RPMI7951 (cell line): ENCODE measurements at places on chromosomes 1 and 21.

DNA sequence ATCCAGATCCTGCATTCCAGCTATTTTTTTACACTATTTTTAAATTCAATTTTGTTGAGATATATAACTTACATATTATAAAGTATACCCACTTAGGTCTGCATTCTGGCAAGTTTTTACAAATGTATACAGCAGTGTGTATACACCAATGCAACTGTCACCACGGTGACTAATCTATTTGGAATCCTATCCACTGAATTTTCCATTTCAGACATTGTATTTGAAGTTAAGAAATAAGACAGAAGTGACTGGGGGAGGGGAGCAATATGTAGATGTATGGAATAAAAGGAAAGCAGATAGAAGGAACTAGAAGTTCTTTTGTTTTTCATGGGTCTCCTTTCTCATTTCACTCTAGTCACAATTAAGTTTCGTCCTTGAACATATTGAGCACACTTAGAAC, 431.5 kb upstream of the CHRM3 start:
- DNase-seq = peak; percentile 42

DNA sequence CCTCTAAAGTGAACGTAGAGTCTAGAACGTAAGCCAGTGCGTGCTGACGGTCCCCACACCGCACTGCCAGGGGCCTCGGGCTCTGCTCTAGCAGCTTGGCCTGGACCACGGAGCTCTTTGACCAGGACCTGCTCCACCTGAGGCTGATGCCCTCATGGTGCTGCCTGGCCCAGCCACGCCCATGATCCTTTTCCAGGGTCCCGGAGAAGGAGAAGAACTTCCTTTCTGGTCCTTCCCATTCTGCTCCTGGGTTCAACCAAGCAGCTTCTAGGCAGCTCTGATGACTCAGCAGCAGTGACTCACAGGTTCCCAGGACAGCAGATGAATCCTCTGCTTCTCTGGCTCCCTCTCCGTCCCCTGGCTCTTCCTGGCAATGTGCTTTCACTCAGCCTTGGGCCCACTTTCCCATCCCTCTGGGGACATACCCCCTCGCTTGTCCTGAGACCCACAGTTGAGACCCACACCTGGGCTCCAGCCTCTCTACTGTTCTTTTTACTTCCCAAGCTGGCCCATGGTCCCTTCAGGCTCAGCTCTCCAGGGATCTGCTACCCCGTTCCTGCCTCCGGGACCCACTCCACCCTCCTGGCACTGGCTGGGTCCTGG, 246.3 kb upstream of the RAB4A start:
- peak; percentile 53 for DNase-seq

DNA sequence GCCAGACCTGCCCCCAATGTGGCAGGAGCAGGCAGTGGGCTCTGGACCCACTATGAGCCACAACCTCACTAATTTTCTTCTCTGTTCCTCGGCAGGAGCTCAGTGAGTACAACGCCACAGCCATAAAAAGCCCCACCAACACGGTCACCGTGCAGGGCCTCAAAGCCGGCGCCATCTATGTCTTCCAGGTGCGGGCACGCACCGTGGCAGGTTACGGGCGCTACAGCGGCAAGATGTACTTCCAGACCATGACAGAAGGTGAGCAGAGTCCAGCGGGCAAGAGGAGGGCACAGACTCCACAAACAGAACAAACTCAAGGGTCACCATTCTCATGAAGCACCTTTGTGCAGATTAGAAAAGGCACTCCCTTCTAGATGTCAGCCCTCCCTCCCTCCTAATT, 79.9 kb downstream of the LACTBL1 start:
- no peak for DNase-seq

- no peak for DNase-seq
Observed at GRCh38 chr1:115862403-115862802, 21.5 kb upstream of the NHLH2 start.

DNA sequence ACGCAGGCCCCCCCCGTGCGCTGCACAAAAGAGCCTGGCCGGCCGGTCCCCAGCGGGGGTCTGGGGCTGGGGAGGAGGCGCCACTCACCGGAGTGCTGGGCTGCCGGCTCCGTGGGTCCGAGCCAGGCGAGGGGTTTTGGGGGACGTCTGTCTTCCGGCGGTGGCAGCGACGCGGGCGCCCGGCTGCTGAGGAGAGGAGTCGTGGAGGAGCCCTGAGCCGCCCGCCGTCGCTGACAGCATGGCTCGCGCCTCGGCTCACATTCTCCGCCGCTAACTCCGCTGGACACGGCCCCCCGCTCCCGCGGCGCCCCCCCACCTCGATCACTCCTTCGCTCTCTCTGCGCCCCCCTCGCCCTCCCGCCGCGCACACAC, 649 bp downstream of the AHDC1 start:
- DNase-seq = no peak

GRCh38 chr1:7703321-7704213, 67.5 kb upstream of the VAMP3 start:
- no peak for DNase-seq

DNA sequence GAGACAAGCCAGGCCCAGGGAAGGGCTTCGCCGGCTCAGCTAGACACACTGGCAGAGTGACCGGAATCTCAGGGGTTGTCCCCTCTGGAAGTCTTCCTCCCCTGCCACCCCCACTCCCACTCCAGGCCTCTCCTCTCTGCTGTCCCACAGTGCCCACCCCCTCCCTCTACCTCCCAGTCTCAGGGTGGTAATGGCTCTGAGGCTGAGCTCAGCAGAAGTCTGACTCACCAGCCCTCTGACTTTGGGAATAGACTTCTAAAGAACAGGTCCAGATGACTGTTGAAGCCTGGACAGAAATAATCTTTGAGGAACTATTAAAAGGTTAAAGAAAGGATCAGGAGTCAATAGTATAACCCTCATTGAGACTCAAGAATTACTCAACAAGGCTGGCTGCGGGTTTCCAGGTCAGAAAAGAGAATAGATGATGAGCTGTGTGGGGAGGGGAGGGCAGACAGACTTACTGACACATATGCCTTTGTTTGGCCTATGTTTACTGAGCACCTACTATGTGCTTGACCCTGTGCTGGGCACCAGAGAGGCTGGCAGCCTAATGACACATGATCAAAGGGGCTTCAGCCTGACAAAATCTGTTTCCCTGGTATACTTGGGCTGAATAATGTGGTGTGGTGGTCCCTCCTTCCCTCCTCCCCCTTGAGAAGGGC, 8.2 kb downstream of the HCRTR1 start:
- peak; percentile 60 for DNase-seq

GRCh38 chr1:86504895-86505563, 36.3 kb downstream of the CLCA1 start:
- DNase-seq = no peak

DNA sequence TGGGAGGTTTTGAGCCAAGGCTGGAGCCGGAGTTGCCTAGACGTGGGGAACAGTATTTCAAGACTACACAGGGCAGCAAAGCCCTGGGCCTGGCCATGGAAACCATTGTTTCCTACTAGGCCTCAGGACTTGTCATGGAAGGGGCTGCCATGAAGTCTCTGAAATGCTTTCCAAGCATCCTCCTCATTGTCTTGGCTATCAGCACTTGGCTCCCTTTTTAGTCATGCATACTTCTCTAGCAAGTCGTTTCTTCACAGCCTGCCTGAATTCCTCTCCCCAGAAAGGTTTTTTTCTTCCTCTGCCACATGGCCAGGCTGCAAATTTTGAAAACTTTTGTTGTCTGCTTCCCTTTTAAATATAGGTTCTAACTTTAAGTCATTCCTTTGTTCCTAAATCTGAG, 406.6 kb upstream of the TMPRSS15 start:
- DNase-seq = no peak

GRCh38 chr1:182128502-182128901, 67.0 kb upstream of the ZNF648 start:
- no peak for DNase-seq

DNA sequence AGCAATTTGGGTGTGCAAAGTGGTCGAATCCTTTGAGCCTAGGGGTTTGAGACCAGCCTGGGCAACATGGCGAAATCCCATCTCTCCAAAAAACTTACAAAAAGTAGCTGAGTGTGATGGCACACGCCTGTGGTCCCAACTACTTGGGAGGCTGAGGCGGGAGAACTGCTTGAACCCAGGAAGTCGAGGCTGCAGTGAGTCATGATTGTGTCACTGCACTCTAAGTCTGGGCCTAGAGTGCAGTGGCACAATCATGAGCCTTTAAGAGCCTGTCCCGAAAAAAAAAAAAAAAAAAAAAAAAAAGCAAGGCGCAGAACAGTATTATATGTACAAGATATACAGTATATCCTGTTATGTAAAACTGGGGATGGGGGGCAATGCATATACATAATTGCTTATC, 25.1 kb upstream of the HTR1D start:
- DNase-seq = peak; percentile 27

DNA sequence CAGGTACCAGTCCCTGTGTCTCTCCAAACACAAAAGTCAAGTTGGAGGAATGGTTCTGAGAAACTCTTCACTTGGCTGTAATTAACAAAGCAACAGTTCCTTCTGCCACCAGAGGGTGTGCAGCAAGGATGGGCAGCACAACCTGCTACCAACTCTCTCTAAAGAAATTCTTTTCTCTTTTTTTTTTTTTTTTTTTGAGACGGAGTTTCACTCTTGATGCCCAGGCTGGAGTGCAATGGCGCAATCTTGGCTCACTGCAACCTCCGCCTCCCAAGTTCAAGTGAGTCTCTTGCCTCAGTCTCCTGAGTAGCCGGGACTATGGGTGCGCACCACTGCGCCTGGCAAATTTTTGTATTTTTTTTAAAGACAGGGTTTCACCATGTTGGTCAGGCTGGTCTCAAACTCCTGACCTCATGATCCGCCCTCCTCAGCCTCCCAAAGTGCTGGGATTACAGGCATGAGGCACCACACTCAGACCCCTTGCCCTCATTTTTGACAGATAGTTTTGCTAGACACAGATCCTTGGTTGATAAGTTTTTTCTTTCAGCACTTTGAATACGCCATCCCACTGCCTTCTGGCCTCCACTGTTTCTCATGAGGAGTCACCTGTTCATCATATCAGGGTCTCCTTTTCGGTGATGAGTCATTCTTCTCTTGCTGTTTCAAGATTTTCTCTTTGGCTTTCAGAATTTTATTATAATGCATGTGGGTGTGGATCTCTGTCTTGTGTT, 12.1 kb upstream of the DEGS1 start:
- DNase-seq = peak; percentile 49

GRCh38 chr1:167620002-167620401, 10.0 kb upstream of the RCSD1 start:
- DNase-seq = no peak

GRCh38 chr21:34850166-34850690, 181.4 kb downstream of the CLIC6 start:
- DNase-seq = no peak

DNA sequence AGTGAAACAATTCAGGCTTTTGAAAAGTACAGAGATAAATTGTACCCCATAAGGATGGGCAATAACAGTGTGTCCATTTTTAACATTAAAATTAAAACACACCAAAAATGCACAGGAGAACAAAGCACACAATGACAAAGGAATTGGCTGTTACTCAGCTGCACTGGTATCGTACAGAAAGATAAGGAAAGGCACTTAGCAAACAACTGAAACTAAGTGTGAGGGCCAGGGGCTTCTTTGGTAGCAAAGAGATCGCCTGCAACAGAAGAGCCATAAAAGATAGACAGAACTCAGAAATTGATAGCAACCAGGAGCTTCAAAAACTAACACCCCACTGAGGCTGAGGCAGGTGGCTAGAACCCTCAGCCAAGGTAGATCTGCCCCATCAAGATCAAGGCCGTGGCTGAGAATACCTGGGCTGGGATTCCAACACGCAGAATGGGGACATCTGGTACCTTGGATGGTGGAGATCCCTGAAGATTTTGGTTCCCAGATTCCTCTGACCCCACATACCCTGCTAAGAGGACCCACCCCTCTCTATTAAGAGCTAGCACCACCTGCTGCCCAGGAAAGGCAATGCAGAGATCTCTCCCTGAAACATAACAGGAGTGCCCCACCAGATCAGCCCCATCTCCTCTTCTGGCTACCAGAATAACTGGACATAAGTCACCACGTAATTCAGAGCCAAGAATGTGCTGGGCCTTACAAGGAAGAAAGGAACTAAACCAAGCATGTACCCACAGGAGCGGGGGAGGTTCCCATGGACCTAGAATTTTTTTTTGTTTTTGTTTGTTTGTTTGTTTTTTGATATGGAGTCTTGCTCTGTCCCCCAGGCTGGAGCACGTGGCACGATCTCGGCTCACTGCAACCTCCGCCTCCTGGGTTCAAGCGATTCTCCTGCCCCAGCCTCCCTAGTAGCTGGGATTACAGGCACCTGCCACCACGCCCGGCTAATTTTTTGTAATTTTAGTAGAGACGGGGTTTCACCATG, 16.2 kb downstream of the PLEKHO1 start:
- DNase-seq = peak; percentile 49

GRCh38 chr1:14970799-14971141, 182.8 kb upstream of the TMEM51 start:
- no peak for DNase-seq

DNA sequence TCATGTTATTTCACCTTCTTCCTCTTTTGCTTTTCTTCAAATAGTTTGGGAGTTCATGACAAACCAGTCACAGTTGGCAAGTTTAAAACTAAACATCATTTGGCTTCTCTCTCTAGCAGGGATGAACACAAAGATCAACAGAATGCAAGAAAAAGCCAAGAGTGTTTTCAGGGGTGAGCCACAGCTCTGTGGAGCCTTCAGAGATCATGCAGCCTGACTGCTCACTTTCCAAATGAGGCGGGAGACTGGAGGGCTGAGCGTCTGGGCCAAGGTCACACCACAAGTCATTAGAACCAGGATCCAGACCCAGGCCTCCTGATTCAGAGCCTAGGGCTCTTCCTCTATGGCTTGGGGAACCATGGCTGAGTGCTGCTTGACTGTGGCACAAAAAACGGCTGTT, 2.7 kb downstream of the DPT start:
- DNase-seq = peak; percentile 45

DNA sequence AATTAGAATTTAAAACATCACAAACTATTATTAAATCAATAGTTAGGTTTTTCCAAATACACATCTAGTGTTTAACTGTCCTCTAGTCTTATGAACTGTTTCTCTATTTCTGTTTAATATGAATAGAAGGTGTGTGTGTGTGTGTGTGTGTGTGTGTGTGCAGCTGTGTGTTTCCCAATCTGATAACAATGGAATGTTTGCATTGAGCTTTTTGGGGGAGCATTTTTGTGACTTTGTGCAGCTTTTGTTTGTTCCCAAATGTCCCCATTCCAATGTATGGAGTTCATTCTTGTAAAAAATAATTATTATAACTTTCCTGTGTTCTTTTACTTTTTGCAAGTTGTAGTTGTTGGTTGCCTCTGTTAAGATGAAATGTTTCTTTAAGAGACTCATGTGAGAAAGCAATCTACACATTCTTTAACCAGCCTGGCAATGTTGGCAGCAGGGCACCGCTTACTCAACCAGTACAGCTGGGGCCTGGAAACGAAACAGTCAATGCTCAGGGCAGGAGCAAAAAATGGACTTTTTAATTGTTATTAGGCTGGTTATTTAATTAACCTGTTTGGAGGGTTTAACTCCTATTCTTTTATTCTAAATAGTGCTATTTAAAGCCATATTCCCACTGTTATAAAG, 354.3 kb downstream of the SRGAP2C start:
- no peak for DNase-seq

DNA sequence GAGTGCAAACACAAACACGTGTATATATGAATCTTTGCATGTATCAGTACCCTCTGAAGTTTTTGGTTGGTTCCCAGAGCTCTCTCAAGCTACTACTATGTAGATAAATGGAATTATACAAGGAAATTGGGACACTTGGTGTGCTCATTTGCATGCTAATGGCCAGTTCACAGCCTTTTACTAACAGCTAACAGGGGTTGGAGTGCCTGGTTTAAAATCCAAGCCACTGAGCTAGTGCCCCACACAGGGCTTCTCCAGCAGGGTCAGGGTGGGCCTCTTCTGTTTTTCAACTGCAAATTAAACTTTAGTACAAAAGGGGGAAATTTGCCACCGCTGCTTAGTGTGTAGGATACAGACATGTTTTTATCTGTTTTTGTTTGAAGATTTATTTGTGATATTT, 121.0 kb downstream of the ATP5PO start:
- no peak for DNase-seq
